ENCODE measurements at places on chromosomes 6 and 20. TPM values are rescaled to one million over a fixed set of nuclear protein-coding genes. Genes with fewer than 3 reads are reported as not detected.

Gene TSHZ2
- total RNA-seq = 4.2 TPM

Gene RIPOR3
- 8.3 TPM for total RNA-seq

Gene MTO1
- total RNA-seq = 26.6 TPM

Gene AGPAT4
- 2.4 TPM for total RNA-seq

Gene TMC2
- 0.08 TPM for total RNA-seq

Gene HLA-DOA
- 1.5 TPM for total RNA-seq

Gene RAB44
- 0.08 TPM for total RNA-seq

GRCh38 chr6:32886681-32887383, 32.8 kb downstream of the PSMB9 start:
- peak; percentile 50 for DNase-seq

GRCh38 chr6:84329516-84329915, 102.1 kb upstream of the CEP162 start:
- no peak for DNase-seq

DNA sequence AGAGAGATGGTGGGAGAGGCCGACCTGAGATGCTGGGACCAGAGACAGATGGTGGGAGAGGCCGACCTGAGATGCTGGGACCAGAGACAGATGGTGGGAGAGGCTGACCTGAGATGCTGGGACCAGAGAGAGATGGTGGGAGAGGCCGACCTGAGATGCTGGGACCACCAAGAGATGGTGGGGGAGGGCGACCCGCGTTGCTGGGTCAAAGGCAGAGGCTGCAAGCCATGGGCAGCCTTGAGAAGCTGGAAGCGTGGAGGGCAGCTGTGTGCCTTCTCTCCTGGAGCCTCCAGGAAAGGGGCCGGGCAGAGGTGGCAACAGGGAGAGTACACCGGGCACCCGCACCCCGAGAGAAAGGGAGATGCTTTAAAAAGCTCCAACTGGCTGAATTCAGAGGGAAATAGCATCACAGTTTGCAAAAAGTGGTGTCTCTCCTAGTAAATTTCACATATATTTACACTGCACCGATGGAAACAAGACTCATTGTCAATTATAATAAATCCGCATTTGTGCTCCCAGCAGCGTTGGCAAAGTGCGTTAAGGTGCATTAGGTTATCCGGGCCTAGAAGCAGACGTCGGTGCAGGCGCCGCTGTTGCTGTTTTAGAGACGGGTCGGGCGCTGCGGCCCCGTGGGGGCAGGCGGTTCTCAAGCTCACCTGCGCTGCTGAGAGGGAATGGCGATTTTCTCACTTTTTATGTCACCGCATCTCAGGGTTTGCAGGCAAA, 132.4 kb downstream of the DLL1 start:
- DNase-seq = peak; percentile 63

GRCh38 chr6:74752303-74752702, 453.6 kb downstream of the COL12A1 start:
- DNase-seq = no peak

GRCh38 chr20:24980291-24981053, 12.1 kb downstream of the APMAP start:
- peak; percentile 74 for DNase-seq

DNA sequence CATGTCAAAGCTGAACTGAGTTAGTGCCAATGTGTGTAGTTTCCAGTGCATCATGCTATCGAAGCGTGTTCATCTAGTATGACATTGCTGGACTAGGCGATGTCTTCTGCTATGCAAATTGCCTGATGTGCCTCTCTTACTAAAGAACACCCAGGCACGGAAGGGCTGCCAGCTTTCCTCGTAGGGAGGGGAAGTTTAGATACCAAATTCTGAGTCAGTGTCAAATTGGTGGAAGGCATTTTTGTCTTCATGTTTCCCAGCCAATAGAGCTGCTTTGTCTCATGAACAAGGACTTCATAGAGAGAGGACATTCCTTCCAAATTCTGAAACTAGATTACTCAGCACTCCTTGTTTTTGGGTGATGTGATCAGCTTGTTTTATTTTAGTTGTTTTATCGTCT, 320.1 kb downstream of the BTBD3 start:
- peak; percentile 67 for DNase-seq

GRCh38 chr20:50395251-50395729, 114.9 kb upstream of the PTPN1 start:
- peak; percentile 91 for DNase-seq

All from Right ventricle myocardium inferior (tissue), 1 donor.